ENCODE measurements at places on chromosomes 11 and 22.

GRCh38 chr22:32676191-32676590 lies 125.3 kb upstream of the TIMP3 start:
- DNase-seq = no peak

GRCh38 chr11:1335811-1336761 lies 26.7 kb upstream of the TOLLIP start:
- DNase-seq = no peak

DNA sequence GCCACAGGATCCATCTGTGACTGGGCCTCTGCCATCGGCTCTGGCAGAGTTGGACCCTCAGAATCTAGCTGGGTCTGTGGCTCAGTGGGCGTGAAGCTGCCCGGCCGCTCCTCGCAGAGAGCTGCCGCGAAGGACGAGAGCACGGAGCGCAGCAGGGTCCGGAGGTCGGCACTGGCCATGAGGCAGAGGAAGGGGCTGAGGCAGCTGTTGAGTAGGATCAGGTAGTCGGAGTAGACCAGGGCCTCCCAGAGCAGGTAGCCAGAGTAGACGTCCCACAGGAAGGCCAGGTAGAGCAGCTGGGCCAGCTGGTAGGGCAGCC lies 912 bp downstream of the GPR152 start:
- no peak for DNase-seq

- DNase-seq = no peak
Observed at GRCh38 chr11:67022341-67022933, 497 bp upstream of the SYT12 start.

DNA sequence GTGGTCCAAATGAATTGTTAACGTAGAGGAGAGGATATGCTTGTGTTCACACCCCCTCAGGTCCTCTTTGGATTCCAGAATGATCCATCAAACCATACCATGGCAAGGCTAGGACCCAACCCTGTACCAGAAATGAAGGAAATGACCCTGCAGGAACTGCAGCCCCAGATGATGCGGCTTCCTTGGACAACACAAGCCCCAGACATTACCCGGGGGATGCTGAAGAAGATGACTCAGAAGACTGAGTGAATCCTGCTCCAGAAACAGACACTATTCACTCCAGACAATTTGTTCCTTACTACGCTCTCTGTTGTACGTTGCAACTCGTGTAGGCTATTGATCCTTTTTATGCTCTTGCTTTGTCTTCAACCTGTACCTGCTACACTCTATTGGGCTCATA lies 15.2 kb upstream of the MTMR2 start:
- no peak for DNase-seq

DNA sequence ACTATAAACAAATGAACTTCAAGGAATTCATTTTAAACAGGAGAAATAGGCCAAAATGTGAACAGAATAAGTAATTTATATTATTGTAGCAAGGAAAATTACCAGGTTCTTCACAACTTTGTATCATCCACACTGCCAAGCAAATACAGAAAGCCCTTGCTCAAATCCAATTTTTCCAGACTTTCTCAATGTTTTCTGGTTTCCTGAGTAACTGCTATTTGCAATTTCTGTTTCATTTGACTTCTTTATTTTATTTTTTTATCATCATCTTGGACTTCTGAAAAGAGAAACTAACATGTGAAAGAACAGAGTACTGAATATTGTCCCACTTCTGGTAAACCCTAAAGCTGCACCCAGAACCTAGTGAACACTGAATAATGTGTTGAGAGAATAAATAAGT lies 61.0 kb downstream of the SLC1A2 start:
- no peak for DNase-seq

DNA sequence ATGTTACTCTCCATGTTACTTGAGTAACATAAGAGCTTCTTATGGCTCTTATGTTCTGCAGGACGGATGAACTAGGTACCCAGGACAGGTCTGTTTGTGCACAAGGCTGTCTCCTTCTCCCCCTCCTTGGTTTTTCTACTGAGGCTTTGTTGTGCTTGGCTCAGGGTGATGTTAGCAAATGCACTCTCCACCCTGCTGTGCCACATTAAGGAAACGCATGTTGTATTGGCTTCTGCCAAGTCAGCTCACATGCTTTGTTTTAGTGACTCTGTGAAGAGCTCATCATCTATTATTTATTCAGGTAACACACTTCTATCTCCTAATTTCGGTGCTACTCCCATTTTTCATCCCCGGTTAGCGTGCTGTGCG lies 108.3 kb downstream of the PTPRJ start:
- DNase-seq = no peak

Data from cortex of kidney (tissue), 1 donor.